ENCODE measurements at places on chromosomes 3 and 15. TPM values are rescaled to one million over a fixed set of nuclear protein-coding genes. Genes with fewer than 3 reads are reported as not detected.

SLCO3A1 gene
- not detected for total RNA-seq

FEZF2 gene
- total RNA-seq: not detected

SKOR1 gene
- not detected for total RNA-seq

ZNF80 gene
- not detected for total RNA-seq

UNC13C gene
- total RNA-seq: not detected

DUOXA1 gene
- total RNA-seq: not detected

CACNA1D gene
- total RNA-seq: not detected

GOLGA6L4 gene
- total RNA-seq: 0.16 TPM

UBA7 gene
- total RNA-seq: 11.7 TPM

SLC51B gene
- total RNA-seq: not detected

ATP2B2 gene
- total RNA-seq: not detected

TTBK2 gene
- 12.4 TPM for total RNA-seq

CLDN16 gene
- 0.08 TPM for total RNA-seq

CYFIP1 gene
- 110 TPM for total RNA-seq

ABI3BP gene
- total RNA-seq: 0.05 TPM

SEMA3F gene
- 0.58 TPM for total RNA-seq
